Common myeloid progenitor, CD34-positive (primary cell): ENCODE measurements at places on chromosomes 11 and 22.

DNA sequence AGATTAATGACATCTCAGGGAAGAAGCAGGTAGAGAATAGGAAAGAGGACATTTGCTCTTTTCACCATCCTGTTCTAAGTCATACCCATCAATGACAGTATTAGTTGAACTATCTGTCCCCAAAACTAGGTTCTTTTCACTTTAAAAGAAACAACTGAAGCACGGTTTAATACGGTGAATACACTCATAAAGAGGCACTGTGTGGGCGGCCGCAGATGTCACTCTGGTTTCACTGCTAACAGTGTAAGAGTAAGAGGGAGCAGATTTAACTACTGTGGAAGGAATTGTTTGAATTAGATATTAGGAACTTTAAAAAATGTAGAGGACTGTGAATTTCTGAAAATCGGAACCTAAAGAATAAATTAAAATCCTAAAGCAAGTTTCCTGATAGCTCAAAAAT, 49.5 kb downstream of the VSIG10L2 start:
- DNase-seq, result no peak

- no peak for DNase-seq
Measured at GRCh38 chr11:14821031-14821430, 71.0 kb downstream of the CYP2R1 start.

GRCh38 chr11:40537734-40538133, 921.7 kb downstream of the LRRC4C start:
- no peak for DNase-seq

DNA sequence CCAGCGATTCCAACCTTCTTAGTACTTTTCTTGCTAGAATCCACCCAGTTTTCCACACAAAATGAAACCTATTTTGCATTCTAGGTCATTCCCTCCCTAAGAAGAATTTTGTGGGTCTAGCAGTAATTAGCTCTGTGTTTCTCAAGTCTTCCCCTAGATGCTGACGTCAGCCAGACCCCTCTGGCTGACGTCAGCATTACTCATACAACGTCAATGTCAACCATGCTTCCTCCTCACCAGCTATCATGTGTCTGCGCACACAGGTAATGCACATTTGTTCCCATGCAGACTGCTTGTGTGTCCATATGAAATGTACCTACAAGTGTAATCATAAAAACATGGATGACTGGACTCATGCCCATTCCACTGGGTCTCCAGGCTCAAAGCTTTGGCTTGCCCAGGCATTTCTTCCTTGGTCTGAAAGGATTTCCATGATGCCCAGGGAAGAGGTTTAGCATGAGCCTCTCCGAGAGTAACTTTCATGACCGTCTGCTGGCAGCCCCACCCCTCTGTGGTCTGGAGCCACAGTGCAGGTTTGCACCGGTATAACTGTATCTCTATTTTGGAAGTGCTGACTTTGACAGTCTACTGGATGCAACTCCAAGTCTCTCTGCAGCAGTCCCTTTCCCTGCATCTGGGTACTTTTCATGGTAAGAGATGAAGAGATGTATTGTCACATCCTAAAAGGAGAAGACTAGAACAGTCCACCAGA, 58.6 kb downstream of the DSCAML1 start:
- DNase-seq, result no peak

- DNase-seq, result no peak
Measured at GRCh38 chr11:68042219-68043028, 3.6 kb downstream of the TCIRG1 start.

- DNase-seq, result peak; percentile 33
Measured at GRCh38 chr11:112537846-112538330, 277.2 kb upstream of the PLET1 start.

DNA sequence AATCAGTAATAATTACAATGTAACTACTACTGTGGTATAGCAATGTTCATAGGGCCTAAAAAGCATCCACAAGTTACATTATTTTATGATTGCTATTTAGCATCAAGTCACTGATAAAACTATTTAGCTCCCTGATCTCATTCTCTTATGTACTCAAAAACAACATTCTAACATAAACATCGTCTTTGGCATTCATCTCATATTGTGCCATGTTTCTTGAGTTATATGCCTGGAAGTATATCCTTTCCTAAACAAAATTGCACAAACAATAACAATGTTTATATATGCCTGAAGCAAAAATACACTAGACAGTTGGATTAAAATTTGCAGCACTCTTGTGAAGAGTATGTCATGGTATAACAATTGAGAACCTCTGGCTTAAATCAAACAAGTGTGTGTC, 34.1 kb downstream of the HORMAD2 start:
- DNase-seq, result no peak

DNA sequence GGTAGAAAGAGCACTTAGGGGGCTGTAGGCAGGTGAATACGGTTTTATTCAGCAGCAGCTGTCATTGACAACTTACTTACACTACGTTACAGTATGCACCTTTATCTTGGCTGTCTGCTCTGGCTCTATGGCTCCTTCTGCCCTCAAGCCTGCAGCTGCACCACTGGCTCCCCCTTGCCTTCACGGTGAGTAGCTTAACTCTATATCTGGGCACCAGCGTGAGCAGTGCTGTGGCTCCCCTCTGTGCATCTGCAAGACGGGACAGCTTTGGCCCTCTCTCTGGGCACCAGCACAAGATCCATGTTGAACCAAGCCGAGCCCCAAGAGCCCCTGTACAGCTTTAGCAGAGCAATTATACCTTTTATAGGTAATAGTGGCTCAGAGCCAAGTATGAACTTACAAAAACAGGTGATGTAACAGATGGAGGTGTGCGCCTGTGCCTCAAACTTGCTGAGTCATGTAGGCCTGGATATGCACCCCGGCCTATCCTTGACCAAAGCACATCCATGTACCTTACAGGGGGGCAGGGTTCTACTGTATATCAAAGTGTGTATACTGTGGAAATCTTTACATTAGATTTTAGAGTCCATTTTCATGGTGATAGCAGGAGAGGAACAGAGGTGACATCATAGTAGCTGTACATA, 96.9 kb upstream of the CTSC start:
- DNase-seq, result no peak

DNA sequence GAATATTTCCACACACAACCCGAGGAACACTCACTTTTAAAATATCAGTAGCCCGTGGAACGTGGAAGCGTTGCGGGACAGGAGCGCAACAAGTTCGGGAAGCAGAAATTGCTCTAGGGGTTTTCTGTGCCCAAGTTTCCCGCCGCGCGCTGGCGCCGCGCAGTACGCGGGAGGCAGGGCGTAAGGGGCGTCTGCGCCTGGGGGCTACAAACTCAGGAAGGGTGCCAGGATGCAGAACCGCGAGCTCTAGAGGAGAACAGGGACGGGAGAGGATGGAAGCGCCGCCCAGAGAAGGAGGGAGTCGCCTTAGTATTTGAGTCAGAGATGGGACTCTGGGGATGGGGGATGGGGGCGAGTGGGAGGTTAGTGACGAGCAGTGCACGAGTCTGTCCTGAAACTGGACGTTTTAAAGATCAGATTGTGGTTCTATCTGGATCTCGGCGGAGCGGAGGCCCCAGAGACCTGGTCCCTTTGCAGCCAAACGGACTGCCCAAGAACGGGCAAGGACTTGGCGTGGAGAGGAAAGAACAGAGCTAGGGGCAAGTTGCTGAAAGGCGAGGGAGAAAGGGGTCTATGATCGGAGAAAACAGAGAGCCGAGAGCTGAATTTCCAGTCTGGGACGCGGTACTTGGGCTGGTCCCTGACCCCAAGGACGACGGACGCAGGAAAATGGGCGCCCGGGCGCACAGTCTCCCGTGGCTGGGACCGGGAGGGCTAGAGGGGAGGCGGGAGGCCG, 4.7 kb downstream of the BSX start:
- DNase-seq, result no peak

DNA sequence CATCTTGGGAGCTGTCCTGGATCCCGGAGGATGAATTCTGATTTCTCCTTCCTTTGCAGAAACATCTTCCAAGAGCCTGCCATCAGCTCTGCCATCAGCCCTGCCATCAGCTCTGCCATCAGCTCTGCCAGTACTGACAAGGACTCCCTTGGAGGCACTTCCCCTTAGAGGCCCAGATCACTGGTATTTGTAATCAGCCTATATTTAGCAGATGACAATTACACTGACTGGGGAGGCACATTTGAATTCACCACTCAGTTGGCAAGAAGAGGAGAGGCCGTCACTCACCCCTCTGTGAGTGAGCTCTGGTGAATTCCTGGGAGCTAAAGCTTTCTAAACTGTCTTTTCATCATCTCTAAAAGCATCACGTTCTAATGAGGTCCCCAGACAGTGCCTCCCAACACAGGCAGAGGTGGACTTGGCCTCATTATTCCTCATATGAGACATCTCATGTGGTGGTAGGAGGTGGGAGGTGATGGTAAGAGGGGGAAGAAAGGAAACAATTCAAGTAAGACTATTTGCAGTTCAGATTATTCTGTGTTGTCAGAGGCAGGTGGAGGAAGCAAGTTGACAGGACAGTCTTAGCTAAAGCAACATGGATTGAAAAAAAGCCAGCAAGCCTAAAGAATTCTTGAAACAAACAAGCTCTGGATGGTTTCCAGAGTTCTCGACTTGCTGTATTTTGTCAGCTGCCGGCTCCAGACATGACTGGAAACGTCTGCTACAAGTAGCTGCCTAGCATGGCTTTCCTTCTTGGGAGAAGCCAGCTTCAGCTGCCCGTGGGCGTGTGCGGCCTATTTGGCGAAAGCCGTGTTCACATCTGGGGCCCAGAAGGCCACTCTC, 771.7 kb downstream of the TBC1D22A start:
- no peak for DNase-seq
